Liver (tissue), 10 donors: ENCODE measurements at places on chromosomes 7 and 10.

- DNase-seq, result no peak
Observed at GRCh38 chr7:93430917-93431588, 143.5 kb downstream of the CALCR start.

DNA sequence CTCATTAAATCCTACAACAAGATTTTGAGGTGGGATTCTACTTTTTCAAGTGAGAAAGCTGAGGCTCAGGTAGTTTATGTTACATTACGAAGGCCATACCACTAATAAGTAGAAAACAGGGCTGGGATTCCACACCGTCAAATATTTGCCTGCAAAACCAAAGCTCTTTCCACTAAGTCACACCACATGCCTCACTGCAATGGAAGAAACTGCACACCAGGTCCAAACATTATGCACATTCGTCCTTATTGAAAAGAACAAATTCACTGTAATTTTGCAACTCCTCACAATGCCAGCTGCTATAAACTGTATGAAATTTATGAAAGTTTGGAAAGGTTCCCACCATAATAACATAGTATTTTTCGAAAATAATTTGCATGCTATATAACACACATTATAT lies 66.5 kb downstream of the DGKB start:
- no peak for DNase-seq

DNA sequence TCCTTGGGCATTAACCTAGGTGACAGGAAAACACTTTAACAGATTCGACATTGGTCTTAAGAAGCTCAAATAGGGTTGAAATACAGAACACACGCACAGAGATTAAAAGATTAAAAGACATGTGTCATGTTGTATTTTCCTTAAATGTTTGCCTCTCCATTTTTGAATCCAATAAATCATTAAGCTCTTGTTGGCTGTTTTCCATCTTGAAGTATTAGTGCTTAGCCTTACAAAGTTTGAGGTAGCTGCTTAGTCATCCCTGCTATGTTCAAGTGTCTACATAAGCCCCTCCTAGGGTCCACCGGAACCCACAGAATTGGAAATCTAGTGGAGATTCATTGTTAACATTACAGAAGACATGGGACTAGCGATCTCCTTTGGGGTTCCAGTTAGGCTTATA lies 12.7 kb upstream of the GJD4 start:
- DNase-seq, result no peak

DNA sequence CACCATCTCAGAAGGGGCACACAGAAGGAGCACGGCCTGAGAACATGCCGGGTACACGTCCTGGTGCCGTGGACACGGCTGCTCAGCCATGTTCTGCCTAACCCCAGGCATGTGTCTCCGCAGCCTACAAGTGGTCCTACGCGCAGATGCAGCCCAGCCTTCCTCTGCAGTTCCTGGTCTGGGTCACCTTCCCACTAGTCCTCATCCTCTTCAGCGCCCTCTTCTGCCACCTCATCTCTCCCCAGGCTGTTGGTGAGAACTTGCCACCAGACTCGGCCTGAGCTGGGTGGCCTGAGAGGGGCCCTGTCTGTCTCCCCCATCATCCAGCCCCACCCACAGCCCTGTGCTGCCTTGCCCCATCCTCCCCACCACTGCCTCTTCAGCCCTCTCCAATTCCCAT lies 5.3 kb downstream of the CLCN1 start:
- DNase-seq, result no peak

DNA sequence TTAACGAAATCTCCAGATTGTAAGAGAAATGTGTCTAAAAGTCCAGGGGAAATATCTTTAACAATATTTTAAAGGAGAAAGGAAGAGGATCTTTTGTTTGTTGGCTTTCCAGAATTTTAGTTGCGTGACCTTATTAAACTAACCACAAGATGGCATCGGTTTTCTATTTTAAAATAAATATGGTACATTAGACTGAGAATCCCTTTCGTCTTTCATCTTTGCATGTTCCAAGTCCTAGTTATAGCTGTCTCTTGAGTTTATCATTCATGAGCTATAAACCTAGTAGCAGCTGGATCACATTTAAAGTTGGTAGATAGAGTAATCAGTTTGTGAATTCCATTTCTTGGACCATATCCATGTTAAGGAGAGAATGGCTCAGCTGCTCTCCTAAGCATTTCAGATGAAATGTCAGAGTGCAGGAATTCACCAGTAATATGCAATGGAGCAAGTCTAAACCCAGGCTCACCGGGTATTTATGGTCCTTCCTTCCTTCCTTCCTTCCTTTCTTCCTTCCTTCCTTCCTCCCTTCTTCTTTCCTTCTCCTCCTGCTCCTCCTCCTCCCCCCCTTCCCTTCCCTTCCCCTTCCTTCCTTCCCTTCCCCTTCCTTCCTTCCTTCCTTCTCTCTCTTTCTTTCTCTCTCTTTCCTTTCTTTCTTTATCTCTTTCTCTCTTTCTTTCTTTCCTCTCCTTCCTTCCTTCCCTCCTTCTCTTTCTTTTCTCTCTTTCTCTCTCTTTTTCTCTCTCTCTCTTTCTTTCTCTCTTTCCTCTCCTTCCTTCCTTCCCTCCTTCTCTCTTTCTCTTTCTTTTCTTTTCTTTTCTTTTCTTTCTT lies 57.8 kb upstream of the RAB18 start:
- no peak for DNase-seq

GRCh38 chr10:69377191-69377590 lies 39.5 kb downstream of the TACR2 start:
- DNase-seq, result no peak

DNA sequence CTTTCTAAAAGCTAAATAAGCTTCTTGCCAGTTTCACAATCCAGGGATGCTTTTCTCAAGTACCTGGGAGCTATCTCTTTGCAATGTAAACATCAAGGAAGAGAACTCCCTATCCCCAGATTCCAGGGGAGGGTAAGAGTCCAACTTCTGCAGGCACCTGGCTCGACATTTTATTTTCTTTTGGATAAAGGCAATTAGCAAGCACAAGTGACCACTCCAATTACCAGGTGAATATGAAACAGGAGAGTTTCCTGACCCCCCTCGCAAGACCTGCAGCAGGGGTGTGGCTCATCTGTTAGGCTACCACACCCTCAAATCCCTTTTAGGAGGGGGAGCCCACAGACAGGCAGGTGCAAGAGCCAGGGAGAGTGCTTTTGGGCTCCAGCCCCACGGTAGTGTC lies 28.6 kb upstream of the LANCL2 start:
- DNase-seq, result no peak

GRCh38 chr7:29285444-29285793 lies 90.8 kb downstream of the CHN2 start:
- no peak for DNase-seq

DNA sequence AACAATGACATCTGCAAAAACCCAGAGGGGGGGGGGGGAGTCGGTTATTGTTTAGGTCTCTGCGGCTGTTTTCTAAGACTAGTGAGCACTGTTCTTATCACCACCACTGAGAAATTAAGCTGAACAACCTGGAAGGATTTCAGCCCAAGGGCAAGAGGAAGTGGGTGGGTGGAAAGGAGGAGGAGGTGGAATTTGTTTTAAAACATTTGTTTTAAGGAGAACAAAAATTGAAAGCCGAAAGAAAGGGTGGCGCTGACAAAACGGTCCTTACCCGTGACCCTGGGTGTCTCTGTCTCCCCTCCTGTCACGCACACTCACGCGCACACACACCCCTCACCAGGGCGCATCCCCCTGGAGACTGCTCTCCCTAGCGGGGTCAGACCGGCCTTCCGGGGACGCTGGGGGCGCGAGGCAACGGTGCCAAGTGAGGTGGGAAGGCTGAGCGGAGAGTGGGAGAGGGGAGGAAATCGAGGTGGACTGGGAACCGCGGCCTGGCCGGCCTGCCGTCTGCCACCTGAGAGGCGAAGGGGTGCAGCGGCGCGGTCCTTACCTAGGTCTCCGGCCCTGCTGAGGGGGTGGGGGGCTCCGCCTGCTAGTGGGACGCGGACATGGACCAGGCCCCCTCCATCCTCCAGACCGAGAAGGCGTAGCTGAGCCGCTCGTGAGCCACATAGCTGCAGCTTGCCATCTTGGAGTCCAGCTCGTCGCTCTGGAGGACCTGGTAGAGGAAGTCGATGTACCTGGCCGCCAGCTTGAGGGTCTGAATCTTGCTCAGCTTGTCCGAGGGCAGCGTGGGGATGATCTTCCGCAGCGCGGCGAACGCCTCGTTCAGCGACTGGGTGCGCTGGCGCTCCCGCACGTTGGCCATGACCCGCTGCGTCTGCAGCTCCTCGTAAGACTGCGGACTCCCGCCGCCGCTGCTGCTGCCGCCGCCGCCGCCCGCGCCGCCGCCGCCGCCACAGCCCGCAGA lies 1.0 kb downstream of the TWIST1 start:
- DNase-seq, result no peak

DNA sequence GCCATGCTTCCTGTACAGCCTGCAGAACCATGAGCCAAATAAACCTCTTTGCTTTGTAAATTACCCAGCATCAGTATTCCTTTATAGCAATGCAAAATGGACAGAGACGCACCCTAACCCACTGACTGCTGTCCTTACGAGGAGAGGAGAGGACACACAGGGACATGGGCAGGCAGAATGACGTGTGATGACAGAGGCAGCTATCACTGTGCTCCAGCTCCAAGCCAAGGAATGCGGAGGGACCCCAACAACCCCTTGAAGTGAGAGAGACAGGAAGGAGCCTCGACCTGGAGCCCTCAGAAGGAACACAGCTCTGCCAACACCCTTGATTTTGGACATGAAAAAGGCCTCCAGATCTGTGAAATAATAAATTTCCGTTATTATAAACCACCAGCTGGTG lies 46.6 kb upstream of the EBF3 start:
- DNase-seq, result no peak

GRCh38 chr7:46786221-46786954 lies 795.5 kb downstream of the TNS3 start:
- no peak for DNase-seq

GRCh38 chr10:3047596-3047995 lies 19.8 kb upstream of the PFKP start:
- DNase-seq, result no peak

DNA sequence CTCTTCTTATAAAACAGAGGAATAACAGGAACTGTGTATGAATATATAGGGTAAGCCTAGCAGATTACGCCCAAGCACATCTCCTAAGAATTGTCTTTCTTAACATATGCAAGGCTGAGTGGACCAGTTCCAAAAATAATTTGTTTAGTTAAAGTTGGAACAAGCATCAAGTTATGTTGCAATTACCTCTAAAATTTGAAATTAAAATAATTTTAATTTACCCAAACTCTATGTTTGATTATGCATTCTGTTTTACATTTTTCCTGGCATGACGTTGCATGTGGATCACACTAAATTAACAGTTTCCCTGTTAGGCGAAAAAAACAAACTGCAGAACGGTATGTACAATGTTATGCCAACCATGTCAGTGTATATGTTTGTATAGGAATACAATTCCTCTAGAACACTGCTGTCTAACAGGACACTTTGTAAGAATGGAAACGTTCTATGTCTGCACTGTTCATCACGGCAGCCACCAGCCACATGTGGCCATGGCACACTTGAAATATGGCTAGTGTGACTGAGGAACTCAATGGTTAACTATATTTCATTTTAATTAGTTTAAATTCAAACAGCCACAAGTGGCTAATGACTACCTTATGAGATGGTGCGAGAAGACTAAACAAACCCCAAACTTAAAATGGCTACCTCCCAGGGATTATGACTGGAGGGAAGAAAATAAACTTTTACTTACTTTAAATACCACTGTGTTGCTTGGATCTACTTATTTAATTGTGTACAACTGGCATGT lies 281.1 kb upstream of the KLF14 start:
- no peak for DNase-seq

GRCh38 chr10:50248598-50248997 lies 2.7 kb downstream of the ASAH2 start:
- DNase-seq, result no peak
